Fibroblast of villous mesenchyme (primary cell): ENCODE measurements at places on chromosomes 11 and 22. TPM values are rescaled to one million over a fixed set of nuclear protein-coding genes. Genes with fewer than 3 reads are reported as not detected.
A peak's percentile ranks its signal among the peaks of the same experiment; 100 is the strongest.

- no peak for DNase-seq
Measured at GRCh38 chr11:23973244-23973643, 523.6 kb upstream of the LUZP2 start.

The PI4KA gene
- 65.7 and 73.4 TPM in 2 replicates for total RNA-seq

- DNase-seq: no peak
Measured at GRCh38 chr11:61141601-61142028, 19.6 kb downstream of the VPS37C start.

The IRF7 gene
- 7.7 and 8.2 TPM in 2 replicates for total RNA-seq

GRCh38 chr22:30261134-30261533 is 5.5 kb downstream of the OSM start:
- DNase-seq: no peak

- DNase-seq: peak; percentile 10
Measured at GRCh38 chr11:125020342-125020741, 42.8 kb upstream of the SLC37A2 start.
